H4 (cell line): ENCODE measurements at places on chromosomes 6 and 20.

GRCh38 chr20:4026093-4026601, 10.8 kb upstream of the RNF24 start:
- DNase-seq: peak; percentile 50

DNA sequence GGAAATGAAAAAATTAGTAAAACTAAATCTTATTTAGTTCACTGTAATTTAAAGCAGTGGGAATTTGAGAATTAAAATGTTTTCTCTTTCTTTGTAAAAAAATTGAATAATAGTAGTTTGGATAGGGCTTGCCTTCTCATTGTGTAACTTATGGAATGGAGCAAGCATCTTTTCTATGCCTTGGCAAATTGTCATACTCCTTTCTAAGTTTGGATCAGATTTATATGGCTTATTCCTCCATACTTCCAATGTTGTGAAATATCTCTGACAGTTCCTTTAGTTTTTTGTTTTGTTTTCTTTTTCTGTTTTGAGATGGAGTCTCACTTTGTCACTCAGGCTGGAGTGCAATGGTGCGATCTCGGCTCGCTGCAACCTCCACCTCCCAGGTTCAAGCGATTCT, 176.4 kb downstream of the SAMD5 start:
- DNase-seq: no peak

GRCh38 chr6:33744895-33745546, 1.7 kb downstream of the IP6K3 start:
- no peak for DNase-seq

DNA sequence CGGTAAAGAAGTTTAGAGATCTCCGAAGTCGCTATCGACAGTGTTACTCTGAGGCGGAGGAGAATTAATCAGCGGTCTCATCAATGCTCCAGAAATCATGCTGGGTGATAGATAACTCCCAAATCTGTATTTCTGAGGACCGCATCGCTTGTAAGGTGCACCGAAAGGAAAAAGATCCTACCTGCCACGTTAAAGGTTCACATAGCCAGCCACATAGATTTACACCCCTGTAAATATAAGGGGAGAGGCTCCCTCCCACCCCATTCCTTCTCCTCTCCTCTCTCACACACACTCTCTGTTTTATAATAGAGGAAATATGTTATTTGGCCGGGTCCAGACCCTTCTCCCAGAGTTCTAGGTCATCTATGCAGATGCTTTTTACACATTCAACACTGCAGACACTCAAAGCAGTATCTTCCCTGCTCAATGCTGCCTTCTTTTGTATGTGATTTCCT, 620 bp upstream of the DEK start:
- no peak for DNase-seq

GRCh38 chr6:75213732-75214131, 7.9 kb upstream of the COL12A1 start:
- DNase-seq: no peak
